ENCODE measurements at places on chromosomes 11 and 22.

GRCh38 chr22:19631899-19632667 lies 82.2 kb upstream of the SEPTIN5 start:
- no peak for DNase-seq

- DNase-seq: peak; percentile 10
These were observed 89.5 kb upstream of the KCNQ1OT1 start for GRCh38 chr11:2789331-2789730.

GRCh38 chr22:39906207-39906606 lies 5.3 kb downstream of the GRAP2 start:
- DNase-seq: no peak

DNA sequence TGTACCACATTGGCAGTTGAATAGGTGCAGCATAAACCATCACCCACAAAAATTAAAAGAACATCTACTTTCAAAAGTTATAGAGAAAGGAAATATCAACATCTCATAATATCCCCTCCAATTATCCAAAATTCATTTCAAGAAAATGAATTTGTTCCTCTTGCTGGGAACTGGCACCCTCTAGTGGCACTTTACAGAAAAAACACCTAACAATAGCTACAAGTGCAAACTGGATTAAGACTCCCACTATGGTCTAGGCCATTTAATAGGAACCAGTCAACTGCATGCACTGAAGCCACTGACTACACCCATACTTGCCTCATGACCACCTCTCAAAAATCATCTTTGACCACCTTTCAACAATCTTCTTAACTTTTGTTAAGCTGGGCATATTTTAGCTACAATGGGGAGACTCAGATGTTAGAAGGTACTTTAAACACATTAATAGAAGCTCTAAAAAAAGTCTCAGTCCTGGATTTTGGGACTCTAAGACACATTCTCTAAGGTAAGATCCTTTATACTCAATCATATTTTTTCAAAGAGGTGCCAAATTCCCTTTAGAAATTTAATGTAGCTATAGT lies 17.3 kb downstream of the TRAF6 start:
- no peak for DNase-seq

DNA sequence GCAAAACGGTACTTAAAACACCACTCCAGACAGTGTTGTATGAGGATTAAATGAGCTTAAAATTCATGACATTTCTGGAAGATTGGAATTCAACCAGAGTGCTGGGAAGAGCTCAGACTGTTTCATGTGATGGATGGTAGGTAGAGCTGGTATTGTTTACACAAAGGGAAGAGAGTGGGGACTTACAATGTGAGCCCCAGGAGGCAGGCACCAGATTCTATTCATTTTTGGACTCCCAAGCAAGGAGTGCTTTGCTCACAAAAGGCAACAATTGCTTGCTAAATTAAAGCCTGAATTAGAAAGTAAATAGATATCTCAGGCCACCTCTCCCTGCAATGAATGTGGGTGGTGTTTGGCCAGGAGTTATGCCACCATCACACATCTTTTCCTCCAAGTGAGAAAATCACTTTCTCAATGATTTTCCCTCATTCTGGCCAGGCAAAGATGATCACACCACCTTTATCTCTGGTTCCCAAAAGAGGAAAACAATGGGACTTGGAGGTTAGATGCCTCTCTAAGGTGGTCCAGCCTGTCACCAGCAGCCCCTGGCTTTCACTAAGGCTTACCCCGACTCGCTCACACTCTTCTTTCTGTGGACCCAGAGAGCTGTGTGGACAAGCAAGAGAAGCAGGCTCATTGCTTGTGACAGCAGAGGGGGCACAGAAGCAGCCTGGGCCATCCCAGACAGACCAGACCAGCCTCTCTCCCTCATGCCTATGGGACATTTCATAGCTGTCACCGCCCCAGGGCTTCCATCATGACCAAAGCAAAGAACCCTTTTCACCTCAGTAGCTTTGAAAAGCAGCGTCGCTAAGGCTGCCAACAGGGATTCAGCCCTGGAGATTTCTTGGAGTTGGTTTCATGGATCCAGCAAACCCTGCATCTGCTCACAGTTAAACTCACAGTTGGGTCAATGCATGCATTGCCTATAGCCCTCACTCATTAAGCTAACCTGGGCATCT lies 63.5 kb upstream of the DRD2 start:
- DNase-seq: no peak

DNA sequence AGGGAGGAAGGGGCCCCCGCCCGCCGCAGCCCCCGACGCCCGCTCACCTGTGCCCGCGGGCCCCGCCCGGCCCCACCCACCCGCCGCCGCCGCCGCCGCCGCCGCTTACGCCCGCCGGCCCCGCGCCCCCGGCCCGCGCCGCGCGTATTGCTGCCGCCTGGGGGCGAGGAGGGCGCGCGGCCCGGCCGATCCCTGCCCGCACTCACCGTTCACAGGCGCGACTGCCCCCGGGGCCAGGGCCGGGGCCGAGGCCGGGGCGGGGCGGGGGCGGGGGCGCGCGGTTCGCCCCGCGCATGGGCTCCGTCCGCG lies 212 bp downstream of the HRAS start:
- no peak for DNase-seq

DNA sequence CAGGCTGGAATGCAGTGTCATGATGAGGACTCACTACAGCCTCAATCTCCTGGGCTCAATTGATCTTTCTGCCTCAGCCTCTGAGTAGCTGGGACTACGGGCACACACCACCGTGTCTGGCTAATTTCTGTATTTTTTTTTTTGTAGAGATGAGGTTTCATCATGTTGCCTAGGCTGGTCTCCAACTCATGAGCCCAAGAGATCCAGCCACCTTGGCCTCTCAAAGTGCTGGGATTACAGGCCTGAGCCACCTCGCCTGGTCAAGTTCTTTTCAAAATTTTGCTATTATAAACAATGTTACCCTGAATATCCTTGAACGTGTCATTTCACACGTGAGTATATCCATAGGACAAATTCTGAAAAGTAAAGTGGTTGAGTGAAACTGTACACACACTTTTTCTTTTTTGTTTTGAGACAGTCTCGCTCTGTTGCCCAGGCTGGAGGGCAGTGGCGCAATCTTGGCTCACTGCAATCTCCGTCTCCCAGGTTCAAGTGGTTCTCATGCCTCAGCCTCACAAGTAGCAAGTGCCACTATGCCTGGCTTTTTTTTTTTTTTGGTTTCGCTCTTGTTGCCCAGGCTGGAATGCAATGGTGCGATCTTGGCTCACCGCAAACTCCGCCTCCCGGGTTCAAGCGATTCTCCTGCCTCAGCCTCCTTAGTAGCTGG lies 21.6 kb upstream of the EP300 start:
- no peak for DNase-seq

DNA sequence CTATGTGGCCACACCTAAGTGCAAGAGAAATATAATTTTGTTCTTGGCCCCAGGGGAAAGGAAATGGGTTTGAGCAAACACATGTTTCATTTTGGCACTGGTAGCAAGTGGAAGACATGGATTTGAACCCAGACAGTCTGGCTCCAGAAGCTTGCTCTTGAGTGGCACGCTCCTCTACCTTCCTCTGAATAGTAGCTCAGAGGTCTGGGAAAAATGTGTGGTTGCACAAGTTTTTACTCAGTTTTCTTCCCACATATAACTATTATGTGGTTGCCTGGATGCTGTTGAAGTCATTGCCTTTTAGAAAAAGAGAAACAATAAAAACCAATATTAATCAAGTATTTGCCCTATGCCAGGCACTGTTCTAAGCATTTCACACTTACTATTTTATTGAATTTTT lies 16.3 kb downstream of the PARVA start:
- DNase-seq: no peak

GRCh38 chr11:41398175-41398574 lies 61.3 kb downstream of the LRRC4C start:
- no peak for DNase-seq
